ENCODE measurements at places on chromosomes 6 and 20. TPM values are rescaled to one million over a fixed set of nuclear protein-coding genes. Genes with fewer than 3 reads are reported as not detected.

Gene NOTCH4
- total RNA-seq = 1.9 TPM

Gene COL10A1
- total RNA-seq = 0.14 TPM

Gene OPRL1
- 0.50 TPM for total RNA-seq

Gene HDGFL1
- not detected for total RNA-seq

Gene COX4I2
- total RNA-seq = not detected

Gene IMPG1
- total RNA-seq = not detected

Gene UQCC2
- 79.5 TPM for total RNA-seq

Gene VGLL2
- 3.0 TPM for total RNA-seq

Gene SLC22A16
- total RNA-seq = not detected

Gene PSORS1C2
- total RNA-seq = not detected

Gene ANKRD66
- 0.34 TPM for total RNA-seq

Gene SF3B5
- total RNA-seq = 148 TPM

Gene KATNA1
- total RNA-seq = 12.3 TPM

Gene GGTLC1
- total RNA-seq = not detected

Gene GSTA4
- total RNA-seq = 72.9 TPM

Gene DEFB132
- not detected for total RNA-seq

Gene EYS
- total RNA-seq = 3.0 TPM

Gene KIAA1755
- total RNA-seq = 4.7 TPM

Gene TSHZ2
- total RNA-seq = 45.5 TPM

Gene ACSS1
- total RNA-seq = 22.2 TPM

Gene SLC22A3
- total RNA-seq = 0.87 TPM

Gene TNFRSF6B
- total RNA-seq = not detected

Gene STXBP5
- 21.0 TPM for total RNA-seq

Gene COL9A3
- total RNA-seq = 21.2 TPM

Gene RAD21L1
- total RNA-seq = not detected

Gene DEFB124
- not detected for total RNA-seq

Gene PNPLA1
- total RNA-seq = not detected

Gene L3MBTL3
- total RNA-seq = 23.8 TPM

Gene RBM24
- total RNA-seq = 0.88 TPM

Gene CTAGE9
- not detected for total RNA-seq

Gene BPIFA1
- 0.69 TPM for total RNA-seq

Gene SAMD5
- 9.2 TPM for total RNA-seq

Gene LZTS3
- 17.2 TPM for total RNA-seq

Gene RBPJL
- total RNA-seq = not detected

Gene FAXC
- total RNA-seq = 11.3 TPM

Gene TOX2
- 1.5 TPM for total RNA-seq

Gene OPN5
- total RNA-seq = 4.6 TPM

Gene VSX1
- total RNA-seq = not detected

Gene SMOC2
- total RNA-seq = 4.2 TPM

Gene LKAAEAR1
- not detected for total RNA-seq

Gene ERVFRD-1
- total RNA-seq = not detected

Gene SDC4
- total RNA-seq = 67.2 TPM

Gene ZBTB12
- total RNA-seq = 8.2 TPM

Gene GHRH
- 3.9 TPM for total RNA-seq

Gene CDH4
- total RNA-seq = 8.3 TPM

Gene UBD
- 24.6 TPM for total RNA-seq

All from type B pancreatic cell (in vitro differentiated cells).